Psoas muscle (tissue), 8 donors: ENCODE measurements at places on chromosomes 5 and 9. TPM values are rescaled to one million over a fixed set of nuclear protein-coding genes. Genes with fewer than 3 reads are reported as not detected.

Gene NDFIP1
- total RNA-seq = 28.5 TPM

Gene GDF9
- total RNA-seq = 0.91 TPM

DNA sequence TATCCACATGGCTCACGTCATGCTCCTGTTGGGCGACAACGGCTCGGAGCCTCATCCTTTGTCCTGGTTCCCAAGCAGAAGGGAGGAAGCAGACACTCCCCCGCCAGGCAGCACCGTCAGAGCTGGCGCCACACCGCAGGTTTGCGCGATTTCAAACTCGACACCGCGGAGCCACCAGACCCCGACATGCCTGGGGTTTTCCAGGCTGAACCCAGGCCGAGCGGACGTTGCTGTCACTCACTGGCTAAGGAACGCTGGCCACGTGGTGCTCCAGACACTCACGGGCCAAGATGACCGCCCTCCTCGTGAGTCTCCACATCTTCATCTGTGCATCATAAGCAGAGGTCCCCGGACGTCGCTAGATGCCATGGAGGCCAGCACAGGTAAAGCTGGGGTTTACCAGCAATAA is 9.0 kb downstream of the TERT start:
- no peak for DNase-seq

DNA sequence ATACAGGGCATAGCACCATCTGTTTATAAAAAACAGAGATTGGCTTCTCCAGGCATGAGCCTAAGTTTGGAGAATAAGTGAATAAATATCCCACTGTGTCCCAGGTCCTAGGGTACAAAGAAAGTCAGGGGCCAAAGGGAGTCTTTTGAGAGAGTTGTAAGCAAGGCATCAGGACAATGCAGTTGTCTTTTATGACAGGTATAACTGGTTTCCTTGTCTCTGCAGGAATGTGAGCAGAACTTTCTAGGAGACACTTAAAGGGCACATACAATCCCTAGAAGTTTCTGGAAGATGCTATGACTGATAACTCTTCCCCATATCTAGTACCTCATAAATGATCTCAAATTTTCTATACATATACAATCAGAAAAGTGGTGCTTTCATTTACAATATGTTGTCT is 245.6 kb upstream of the RGMB start:
- DNase-seq = no peak

Gene BAAT
- total RNA-seq = 0.20 TPM

Gene CDH9
- not detected for total RNA-seq

Gene ZNF462
- total RNA-seq = 102 TPM

- peak; percentile 54 for DNase-seq
Measured at GRCh38 chr5:65394087-65394486, 87.6 kb downstream of the ADAMTS6 start.

DNA sequence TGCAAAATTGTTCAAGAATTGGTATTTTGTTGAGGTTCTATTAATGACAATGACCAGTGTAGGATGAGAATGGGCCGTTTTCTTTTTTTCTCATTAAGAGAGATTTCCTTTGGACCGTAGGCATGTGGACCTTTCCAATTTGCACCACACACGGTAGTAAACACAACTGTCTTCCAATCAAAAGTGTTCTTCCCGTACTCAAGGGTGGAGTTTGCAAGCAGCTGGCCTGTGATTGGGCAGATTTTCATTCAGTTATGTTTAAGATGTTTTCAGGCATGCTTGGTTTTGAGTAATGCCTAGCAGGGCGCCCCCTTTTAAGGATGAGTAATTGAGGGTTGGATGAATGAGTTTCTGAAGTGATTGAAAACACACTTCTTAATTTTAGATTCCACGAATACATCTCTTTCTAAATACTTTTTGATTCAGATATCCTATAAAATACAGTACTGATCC is 2.5 kb downstream of the KDM3B start:
- DNase-seq = no peak

GRCh38 chr5:150397146-150397781 is 15.4 kb downstream of the CD74 start:
- no peak for DNase-seq

Gene MED10
- total RNA-seq = 52.4 TPM

DNA sequence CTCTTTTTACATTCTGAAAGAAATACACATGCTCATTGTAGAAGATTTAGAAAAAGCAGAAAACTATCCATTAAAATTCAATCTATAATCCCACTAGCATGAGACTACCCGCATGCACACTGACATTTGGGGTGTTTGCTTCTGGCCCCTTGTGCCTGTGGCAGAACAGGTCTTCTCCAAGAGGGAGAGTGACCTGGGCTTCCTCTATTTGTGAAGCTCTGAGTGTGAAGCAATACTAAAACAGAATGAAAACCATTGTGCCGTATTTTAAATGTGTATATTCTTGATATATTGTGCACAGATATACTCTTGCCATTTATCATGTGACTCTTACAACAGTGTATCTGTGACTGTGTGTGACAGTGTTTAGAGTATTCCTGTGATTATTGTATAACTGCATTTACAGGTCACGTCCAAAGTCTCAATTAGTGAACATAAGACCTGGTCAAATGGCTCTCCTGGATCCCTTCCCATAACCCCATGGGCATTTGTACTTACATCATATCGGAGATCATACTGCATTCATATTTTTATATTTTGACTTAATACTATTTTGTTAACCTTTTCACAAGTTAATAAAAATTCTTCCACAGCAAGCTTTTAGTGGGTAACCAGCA is 14.7 kb upstream of the CPEB4 start:
- no peak for DNase-seq

DNA sequence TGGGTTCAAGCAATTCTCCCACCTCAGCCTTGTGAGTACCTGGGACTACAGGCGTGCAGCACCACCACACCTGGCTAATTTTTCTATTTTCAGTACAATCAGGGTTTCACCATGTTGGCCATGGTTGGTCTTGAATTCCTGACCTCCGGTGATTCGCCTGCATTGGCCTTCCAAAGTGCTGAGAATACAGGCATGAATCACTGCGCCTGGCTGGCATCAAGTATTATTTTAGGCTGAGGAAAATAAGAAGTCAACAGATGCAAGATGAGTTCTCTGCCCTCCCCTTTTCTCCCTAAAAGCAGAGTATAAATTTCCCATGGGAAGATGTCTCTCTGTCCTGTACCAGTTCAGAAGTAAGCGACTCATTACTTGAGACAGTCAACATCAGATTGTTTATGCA is 71.5 kb downstream of the ELAVL2 start:
- DNase-seq = no peak

DNA sequence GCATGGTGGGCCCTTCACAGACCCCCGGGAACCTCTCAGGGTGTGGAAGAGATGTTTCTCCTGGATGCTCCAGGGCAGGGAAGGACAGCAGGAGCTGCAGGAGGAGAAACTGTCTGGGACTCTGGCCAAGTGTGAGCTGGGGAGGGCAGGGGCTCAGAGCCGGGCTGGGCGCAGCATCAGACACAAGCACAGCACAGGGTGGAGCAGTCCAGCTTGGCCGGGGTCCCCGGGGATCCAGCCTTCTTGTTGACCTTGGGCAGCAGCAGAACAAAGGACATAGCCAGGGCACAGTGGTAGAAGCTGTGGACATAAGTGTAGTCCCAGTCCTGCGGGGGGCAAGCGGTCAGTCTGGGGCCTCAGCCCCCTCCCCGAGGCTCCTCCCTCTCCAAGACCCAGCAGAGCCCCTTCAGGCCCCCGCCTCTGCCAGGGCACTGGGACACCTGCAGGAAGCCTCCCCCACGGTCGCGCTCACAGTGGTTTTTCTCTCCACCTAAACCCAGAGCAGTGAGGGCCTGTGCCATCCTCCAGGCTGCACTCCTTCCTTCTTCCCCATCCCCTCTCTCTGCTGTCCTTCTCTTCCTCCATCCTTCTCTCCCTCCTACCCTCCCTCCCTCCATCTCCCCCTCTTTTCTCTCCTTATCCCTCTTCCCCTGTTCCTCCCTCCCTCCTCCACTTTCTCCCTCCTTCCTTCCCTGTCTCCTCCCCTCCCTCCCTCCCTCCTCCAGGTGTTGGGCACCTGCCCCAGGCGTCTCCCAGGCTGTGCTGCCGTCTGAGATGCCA is 10.1 kb downstream of the MYMK start:
- peak; percentile 71 for DNase-seq

Gene ARL10
- total RNA-seq = 3.1 TPM

DNA sequence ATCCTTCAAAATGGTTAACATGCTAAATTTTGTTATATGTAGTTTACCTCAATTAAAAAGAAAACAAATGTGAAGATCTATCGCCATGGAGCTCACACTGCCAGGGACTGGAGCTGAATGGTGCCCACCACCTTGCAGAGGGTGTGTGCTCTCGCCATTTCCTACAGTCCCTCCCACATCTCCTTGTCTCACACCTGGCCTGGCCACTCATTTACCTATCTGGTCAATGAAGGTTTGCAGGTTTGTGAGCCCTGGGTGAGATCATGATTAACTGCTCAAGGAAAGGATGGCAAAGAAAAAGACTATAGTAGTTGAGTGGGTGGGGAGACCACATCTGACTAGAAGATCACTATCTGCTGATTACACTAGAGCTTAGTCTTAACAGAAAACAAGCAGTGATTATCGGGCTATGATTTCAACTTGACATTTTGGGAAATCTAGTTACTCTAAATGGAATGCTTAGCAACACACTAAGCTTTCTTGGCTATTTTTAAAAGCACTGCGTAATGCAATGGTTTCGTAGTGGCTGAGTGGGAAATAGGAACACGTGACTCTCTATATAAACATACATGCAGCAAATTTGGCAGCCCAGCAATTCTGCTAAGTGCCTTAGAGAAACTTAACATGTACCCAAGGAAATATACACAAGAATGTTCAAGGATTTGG is 27.3 kb downstream of the PUM3 start:
- no peak for DNase-seq

Gene ACER2
- total RNA-seq = 1.3 TPM

Gene DPYSL3
- total RNA-seq = 26.8 TPM

Gene MEIKIN
- total RNA-seq = not detected

Gene ANAPC2
- 32.1 TPM for total RNA-seq

GRCh38 chr5:109939116-109939682 is 249.5 kb downstream of the MAN2A1 start:
- no peak for DNase-seq

- DNase-seq = no peak
Measured at GRCh38 chr5:156000115-156000514, 326.8 kb upstream of the SGCD start.

Gene PCDHB3
- 0.69 TPM for total RNA-seq

DNA sequence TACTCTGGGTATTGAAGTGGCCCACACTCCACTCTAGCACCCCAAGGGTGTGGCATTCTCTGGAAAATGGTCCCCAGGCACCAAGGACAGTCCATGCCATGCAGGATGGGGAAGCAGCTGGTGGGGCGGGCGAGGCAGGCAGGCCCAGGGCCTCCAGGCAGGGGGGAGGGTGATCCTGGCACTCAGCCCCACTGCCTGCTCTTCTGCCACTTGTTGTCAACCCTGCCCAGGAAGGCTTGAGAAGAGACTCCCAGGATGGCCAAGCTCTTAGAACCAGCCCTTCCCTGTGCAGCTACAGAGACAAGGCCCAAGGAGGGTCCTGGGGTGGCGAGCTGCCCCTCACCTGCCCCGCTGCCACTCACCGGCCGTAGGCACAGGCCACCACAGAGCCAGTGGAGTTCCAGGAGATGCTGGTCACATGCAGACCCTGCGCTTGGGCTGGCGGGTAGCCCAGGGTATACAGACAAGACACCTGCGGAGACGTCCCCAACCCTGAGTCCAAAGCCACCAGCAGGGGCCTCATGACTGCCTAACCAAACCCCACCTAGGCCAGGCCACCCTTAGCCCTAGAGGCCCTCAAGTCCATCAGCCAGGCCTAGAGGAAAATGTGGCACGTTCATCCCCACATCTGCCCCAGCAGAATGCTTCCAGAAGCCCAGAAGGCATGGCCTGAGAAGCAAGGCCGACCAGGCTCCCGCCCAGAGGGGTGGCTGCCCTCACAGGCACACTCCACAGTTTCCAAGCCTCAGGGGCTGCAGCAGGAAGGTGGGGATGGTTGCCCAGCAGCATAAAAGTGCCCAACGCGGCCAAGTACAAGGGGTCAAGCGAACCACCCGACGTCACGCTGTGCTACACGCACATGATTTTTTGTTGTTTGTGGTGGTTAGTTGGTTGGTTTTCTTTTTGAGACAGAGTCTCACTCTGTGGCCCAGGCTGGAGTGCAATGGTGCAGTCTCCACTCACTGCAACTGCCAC is 19.8 kb downstream of the DYNC2I2 start:
- DNase-seq = no peak

Gene PPP6C
- 51.4 TPM for total RNA-seq

Gene LTC4S
- 1.7 TPM for total RNA-seq

GRCh38 chr5:16976625-16977008 is 40.5 kb upstream of the MYO10 start:
- no peak for DNase-seq

Gene ABO
- total RNA-seq = 0.37 TPM

Gene MPDZ
- total RNA-seq = 23.1 TPM

DNA sequence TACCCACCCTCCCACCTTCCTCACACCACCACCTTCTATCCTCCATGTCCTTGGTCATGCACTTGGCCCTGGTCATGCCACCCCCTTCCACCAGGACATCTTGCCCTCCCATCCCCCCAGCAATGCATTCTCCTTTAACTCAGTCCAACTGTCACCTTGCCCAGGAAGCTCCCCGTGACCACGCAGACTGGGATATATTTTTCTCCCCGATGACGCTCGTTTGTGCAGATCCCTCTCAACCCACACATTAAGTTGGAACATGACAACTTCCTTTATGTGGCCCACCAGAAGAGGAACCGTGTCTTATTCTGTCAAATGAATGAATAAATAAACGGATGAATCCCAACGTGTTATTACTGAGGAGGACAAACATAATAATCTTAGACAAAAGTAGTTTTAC is 82.8 kb upstream of the TAS2R1 start:
- DNase-seq = no peak

DNA sequence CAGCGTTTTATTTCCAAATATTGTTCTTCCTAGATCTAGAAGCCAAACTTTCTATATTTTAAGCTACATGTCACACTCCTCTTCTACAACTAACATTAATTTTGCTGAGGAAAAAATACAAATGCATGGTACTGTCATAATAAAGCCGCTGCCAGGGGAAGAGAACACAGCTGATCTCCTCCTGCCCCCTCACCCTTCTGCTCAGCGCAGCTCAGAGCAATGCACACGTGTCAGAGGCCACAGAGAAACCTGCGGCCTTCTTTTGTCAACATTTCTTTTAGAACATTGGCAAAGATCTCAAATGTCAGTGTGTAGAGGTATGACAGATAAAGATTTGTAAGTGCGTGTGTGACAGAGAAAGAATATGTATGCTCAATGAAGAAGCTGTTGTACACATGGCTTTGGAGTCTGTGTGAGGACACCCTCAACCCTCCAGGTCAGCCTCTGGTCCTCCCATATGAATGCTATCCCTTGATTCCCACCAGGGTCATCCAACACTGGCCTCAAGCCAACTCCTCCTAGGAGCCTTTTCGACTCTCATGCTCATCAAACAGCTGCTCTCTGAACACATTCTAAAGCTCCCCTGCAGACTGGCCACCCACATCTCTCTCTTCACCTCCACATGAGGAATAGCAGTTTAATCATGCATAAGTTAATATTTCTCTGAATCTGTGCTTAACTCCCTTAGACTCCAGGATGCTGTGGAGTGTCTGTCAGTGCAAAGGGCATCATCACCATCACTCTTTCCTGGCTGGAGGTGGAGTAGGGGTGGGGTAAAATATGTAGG is 40.9 kb downstream of the TAS2R1 start:
- no peak for DNase-seq

Gene WNT8A
- total RNA-seq = not detected

Gene SLC36A3
- total RNA-seq = not detected
